H9 (cell line): ENCODE measurements at places on chromosomes 7 and 10.

GRCh38 chr10:31896968-31897384 is 31.7 kb downstream of the ARHGAP12 start:
- DNase-seq = no peak

DNA sequence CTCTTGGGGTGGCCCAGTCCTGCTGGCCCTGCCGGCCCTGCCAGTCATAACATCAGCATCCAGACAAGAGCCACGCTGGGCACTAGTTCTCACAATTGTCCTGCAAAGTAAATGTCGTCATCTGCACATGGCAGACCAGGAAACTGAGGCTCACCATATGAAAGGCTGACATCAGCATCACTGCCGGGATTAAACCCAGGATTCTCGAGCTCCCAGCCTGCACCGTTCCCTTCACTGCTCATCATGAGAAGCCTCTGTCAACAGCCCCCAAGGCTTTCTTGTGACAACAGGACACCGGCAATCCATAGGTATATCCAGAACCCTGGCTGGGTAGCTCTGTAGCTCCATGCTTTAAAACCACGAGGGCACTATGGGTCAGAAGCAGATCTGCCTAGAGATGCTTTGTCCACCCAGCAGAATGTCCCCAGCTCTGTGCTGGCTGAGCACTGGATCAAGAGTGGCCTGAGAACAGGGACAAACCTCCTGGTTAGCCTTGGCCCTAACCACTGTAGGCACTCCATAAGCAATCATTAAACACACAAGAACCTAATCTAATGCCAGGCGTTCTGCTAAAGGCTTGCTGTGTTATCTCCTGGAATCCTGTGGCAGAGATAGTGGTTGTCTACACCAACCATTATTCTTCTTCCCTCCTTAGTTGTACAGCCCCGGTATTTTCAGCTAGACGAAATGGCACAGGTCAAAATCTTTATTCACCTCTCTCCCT is 41.2 kb upstream of the C10orf71 start:
- no peak for DNase-seq

DNA sequence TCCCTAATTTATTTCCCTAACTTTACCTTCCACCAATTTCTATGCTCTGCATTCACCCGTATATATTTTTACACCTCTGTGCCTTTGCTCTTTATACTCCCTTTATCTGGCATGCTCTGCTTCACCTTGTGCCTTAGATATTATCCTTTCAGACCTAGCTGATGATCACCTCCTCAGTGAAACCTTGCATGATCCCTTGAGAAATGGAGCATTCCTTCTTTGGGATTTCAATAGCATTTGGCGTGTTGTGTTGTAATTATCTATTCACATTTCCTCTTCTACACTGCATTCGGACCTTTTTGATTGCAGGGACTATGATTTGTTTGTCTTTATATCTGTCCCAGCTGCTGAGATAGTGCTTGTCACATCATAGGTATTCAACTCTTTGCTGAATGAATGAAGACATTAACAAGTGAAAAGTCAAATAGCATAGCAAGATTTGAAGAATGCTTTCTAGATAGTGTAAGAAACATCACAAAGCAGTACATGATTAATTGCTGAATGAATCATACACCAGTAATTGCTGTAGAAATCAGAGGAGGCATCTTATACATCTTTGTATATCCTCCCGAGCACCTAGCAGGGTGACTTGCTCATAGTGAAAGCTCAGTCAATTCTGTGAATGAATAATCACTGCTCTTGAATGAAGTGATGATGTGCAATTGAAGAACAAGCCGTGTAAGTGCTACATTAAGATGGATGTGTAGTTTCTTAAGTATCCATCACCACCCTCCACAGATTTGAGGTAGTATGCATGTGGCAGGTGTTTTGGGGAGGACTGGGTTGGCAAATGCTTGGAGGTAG is 2.0 kb upstream of the TM9SF3 start:
- DNase-seq = no peak

GRCh38 chr10:119625570-119626280 is 25.5 kb upstream of the BAG3 start:
- no peak for DNase-seq

DNA sequence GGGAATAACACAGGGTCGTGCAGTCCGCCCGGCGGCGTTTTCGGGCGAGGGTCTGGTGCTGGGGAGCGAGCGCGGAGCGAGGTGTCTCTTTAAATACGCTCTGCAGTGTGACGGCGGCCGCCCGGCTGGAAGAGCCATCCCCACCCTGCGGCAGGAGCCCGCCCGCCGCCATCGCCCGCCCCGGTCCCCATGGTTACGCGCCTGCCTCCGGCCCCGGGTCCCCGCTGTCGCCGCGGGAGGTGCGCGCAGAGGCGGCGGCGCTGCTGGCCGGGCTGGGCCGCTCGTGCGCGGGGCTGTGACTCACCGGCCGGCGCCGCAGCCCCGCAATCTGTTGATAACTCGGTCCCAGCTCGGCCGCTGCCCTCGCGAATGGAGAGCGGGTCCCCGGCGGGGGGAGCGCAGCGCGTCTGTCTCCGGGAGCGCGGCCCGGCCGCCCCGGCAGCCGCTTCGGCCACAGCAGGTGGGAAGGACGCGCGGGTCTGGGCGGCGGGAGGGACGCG is at the start of gene ADGRA1:
Gene ADGRA1, plus strand, starts transcription at position 246 of the 500 bp plus-strand sequence. CDS start 986 bp downstream, outside the sequence.
- peak; percentile 67 for DNase-seq

- DNase-seq = no peak
Measured at GRCh38 chr10:116840389-116841075, 8.8 kb upstream of the ENO4 start.

DNA sequence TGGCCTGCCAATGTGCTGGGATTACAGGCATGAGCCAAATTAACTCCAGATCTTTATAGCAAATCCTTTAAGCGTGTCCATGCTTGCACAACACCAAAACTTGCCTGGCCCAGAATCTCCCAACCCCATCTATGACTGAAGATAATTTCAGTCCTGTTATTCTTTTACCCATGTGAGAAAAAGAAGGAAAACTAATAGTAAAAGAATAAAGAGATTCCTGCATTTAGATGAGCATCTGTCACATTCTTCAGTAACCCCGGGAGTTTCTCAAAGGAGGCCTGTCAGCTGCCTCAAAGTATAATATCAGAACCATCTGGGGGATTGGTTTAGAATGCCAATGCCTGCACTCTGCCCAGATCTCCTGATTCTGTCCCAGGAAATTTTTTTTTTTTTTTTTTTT is 158.1 kb upstream of the KMT2E start:
- no peak for DNase-seq

DNA sequence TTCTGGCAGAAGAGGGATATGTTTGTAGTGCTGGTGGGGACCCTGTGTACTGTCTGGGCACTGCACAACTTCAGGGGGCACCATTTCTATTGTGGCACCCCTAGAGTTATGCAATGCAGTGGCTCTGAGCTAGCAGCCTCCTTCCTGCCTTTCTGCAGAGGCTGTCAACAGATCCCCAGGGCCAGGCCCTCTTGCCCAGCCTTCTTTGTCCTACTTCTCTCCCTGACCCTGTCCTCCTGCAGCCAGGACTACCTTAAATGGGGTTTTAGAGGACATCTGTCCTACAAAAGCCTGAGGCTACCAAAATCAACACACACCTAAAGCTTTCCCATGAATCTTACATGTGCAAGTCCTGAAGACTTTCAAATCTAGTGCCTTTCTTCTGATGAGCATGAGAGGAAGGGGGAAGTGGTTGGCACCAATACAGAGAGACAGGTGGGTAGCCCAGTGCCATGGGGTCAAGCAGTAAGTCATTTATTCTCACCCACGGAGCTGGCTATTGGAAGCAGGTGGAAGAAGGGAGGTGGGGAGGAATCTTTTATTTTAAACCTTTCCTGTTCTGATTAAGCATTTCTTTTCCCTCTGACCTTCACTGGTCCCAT is 2.4 kb downstream of the SPOCK2 start:
- peak; percentile 23 for DNase-seq

GRCh38 chr7:20438248-20438647 is 107.5 kb downstream of the ITGB8 start:
- DNase-seq = no peak

DNA sequence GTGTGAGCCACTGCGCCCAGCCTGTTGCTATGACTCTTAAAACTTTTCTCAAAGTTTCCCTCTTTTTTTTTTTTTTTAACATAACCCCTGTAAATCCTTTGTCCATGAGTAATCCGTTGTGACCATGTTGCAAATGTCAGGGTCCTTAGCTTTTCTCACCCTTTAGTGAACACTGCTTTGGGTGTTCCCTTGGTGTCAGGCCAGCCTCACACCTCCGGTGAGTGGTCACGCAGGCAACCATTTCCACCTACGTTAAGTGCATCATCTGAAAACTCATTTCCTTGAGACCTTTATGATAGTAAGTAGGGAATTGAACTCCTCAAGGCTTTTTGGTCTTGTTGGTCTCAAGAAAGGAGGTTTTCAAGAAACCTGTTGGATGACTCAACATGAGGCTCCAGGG is 41.3 kb upstream of the OPN4 start:
- no peak for DNase-seq

- no peak for DNase-seq
Measured at GRCh38 chr10:102635377-102635776, 8.9 kb upstream of the TRIM8 start.

DNA sequence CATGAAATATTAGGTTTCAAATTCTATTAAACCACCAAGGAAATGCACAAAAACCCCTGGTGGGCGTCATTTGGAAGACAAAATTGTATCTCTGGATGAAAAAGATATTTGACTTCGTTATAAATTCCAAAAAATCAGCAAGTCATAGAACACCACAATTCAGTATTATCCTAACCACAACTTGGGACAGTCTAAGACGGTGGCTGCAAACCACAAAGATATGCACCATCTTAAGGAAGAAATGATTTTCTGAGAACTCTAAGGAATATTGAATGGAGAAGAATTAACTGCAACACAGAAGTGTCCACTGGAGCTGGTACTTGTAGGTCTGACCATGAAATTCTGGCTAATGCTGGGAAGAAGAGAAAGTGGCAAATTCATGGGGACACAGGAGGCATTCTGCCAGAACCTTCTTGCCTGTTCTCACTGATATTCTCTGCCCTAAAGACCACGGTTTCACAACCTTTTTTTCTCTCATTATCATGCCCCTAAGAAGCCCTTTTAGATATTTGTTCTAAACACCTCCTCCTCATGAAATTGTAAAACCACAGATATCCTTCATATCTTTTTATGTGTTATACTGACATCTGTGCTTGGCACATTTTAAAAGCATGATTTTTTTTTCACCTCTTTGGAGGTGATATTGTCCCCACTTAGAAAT is 92.9 kb downstream of the SFMBT2 start:
- DNase-seq = no peak
